ENCODE measurements at places on chromosomes 2 and 18. TPM values are rescaled to one million over a fixed set of nuclear protein-coding genes. Genes with fewer than 3 reads are reported as not detected.

AFG3L2 gene
- 111 TPM for total RNA-seq

C2orf66 gene
- total RNA-seq: not detected

CYBRD1 gene
- total RNA-seq: 47.9 TPM

DNA sequence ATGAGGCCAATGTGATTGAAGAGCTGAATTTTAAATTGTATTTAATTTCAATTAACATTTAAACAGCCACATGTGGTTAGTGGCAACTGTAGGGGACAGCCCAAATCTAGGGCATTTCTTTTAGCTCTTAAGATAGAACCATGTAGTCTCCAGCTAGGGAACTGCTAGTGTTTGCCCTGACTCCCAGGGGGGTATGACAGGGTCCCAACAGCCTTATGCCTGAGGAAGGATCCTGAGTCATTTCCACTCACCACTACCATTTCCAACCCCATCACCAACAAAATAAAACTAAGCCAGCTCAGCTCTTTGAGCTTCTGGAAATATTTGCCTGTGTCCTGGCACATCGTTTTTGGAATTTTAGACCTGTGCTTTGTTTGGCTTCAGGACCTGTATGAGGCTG, 13.7 kb upstream of the GMCL1 start:
- DNase-seq: no peak

DNA sequence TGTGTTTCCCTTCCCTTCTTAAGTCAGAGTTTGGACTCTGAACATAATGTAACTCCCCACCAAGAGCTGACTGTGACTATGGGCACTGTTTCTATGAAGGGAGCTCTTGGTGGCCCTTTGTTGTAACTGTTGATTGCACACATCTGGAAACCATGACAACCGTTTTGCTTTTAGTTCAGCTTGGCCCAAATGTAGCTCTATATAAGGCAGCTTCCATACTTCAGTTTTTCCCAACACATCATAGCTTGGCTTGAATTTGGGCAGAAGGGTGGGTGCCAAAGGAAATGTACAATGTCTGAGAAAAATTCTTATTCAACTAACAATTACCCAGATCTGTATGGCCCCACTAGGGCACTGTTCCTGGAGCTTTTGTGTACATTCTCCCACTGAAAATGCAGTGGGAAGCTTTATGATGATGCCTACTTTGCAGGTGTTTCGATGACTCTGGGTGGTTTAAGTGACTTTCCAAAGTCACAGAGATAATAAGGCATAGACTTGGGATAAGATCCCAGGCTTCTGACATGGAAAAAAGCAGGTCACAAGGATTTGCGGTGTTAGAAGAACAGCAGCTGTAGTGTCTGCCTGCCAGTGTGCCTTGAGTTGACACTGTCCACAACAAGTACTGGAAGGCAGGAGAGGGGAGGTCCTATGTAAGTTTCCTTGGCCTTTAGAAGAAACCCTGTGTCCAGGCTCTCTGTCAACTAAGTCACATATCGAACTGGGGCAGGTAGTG, 2.4 kb upstream of the CETN1 start:
- no peak for DNase-seq

DNA sequence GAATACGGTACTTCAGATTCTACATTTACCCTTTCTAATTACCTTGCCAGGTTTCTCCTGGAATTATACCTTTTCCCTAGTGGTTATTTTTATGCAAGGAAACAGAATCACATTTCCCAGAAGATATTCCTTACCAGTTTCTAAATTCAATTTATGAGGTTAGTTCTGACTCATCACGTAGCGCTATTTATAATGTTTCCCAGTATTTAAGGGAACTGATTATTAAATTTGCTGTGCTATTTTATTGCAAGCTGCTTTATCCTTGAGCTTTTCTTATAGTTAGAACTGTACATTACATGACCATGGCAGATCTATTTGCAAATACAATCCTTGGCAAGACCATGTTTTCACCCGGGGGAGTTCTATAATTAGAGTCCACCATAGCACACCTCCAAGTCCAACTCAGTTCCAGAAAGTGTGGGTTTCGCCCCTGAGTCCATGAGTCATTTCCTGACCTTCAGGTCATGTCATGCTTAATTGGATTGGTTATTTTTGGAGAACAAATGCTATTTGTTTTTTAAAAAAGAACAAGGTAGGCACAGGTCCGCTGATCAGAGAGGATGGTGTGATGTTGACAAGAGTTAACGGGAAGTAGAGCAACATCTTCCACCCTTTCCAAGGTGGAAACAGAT, 126.6 kb downstream of the ZNF532 start:
- no peak for DNase-seq

- DNase-seq: no peak
These were observed 12.4 kb downstream of the PTPN4 start for GRCh38 chr2:119772128-119772527.

GRCh38 chr2:119678021-119678656, 862 bp upstream of the TMEM177 start:
- DNase-seq: no peak

DNA sequence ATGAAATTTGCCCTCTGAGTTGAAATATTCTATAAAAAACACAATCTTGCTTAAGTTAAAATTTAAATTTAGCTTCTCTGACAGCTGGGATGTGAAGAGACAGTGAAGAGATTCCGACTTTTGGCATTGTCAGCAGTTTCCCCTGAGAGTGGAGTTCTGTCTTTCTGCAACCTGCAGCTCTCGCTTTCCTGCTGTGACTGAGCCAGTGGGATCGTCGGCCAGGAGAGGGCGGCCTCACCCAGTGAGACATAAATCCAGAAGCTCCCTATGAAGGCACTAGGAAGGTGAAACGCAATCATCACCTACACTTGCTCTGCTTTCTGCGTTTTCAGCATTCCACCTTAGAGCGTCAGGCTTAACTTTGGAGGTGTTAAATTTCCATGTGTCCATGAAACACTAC, 75.4 kb upstream of the HNMT start:
- no peak for DNase-seq

Data from heart left ventricle (tissue), 16 donors.